Activated T-helper 2 cell treated with anti-CD3 and anti-CD28 coated beads, Interferon-gamma antibody, Interleukin-2, Interleukin-4, amounts not matched to agents 10 μg/mL and 5 μg/mL and 100 μg/mL, durations not matched to agents 14 hours and 24 hours and 36 hours (primary cell): ENCODE measurements at places on chromosomes 13 and 19. TPM values are rescaled to one million over a fixed set of nuclear protein-coding genes. Genes with fewer than 3 reads are reported as not detected.

Gene OR7C1
- total RNA-seq, result not detected in 2 replicates

GRCh38 chr19:46954502-46954992, 65.1 kb upstream of the NPAS1 start:
- H3K27ac ChIP-seq, result peak overlapping the region; percentile 92
- no peaks in the 10 kb centered on the region for H3K27me3 ChIP-seq
- peak overlapping the region; percentile 75 for H3K4me3 ChIP-seq
- no peak for DNase-seq

DNA sequence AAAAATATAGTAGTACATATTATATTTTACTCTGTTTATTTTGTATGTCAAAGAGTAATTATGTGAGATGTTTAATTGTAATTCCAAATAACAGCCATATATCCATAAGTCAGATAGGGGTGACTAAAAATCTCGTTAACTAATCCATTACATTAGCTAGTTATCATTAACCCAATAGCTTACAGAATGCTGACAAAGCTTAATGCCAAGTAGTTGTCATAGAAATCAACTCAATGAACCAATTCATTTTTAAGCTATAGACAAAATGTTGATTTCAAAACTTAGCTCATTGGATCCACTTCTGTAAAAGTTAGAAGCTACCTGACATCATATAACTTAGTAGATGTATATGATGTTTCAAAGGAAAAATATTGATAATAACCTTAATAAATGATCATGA, 206.7 kb upstream of the SLITRK1 start:
- no peaks in the 10 kb centered on the region for H3K27me3 ChIP-seq
- DNase-seq, result no peak
- H3K36me3 ChIP-seq, result no peaks in the 10 kb centered on the region
- no peak overlapping the region for H3K27ac ChIP-seq
- no peaks in the 10 kb centered on the region for H3K4me1 ChIP-seq

DNA sequence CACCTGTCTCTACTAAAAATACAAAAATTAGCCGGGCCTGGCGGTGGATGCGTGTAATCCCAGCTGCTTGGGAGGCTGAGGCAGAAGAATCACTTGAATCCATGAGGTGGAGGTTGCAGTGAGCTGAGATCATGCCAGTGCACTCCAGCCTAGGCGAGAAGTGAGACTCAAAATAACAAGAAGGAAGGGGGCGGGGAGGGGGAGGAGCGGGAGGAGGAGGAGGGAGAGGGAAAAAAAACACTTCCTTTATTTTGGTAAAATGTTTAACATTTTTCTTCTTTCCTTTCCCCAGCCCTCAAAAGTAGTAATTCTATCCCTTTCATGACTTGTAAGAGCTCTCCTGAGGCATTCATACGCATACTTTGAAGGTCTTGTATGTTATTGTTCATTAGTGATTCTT, 44.3 kb downstream of the SPRY2 start:
- H3K36me3 ChIP-seq, result no peaks in the 10 kb centered on the region
- no peak overlapping the region for H3K27ac ChIP-seq
- no peaks in the 10 kb centered on the region for H3K27me3 ChIP-seq
- no peak overlapping the region for H3K4me3 ChIP-seq
- no peaks in the 10 kb centered on the region for H3K4me1 ChIP-seq

Gene ZNF428
- 17.7 and 19.1 TPM in 2 replicates for total RNA-seq

Gene RDH8
- total RNA-seq, result not detected in 2 replicates

Gene ZNF536
- not detected in 2 replicates for total RNA-seq

Gene MEIS3
- total RNA-seq, result 0.16 TPM in 1 of 2 replicates, not detected in the other

- no peaks in the 10 kb centered on the region for H3K4me1 ChIP-seq
- DNase-seq, result no peak
- H3K4me3 ChIP-seq, result no peak overlapping the region
- peaks cover 66% of the 10 kb centered on the region for H3K27me3 ChIP-seq
These were observed 335 bp upstream of the SOX1 start for GRCh38 chr13:112066624-112067004.

- peaks cover 6% of the 10 kb centered on the region for H3K4me1 ChIP-seq
- DNase-seq, result no peak
- peaks cover 9% of the 10 kb centered on the region for H3K36me3 ChIP-seq
- H3K27me3 ChIP-seq, result no peaks in the 10 kb centered on the region
These were observed 5.7 kb upstream of the ZNF792 start for GRCh38 chr19:34969721-34970120.

DNA sequence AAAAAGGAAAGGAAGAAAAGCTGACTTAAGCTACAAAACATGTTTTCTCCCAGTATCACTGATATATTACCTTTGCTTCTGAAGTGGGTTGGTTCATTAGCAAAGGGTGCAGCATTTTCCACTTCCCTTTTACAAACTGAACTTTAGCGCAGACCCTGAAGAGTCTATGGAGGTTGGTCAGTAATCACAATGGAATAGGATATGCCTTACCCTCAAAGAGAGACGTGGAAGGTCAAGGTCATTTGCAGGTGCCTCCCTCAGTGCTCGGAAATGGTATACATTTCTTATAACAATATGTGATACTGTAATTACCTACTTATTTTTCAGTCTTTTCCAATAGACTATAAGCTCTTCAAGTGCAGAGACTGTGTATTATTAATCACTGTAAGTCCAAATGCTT, 21.9 kb upstream of the MED4 start:
- DNase-seq, result no peak
- peaks cover 5% of the 10 kb centered on the region for H3K4me1 ChIP-seq
- no peak overlapping the region for H3K27ac ChIP-seq

DNA sequence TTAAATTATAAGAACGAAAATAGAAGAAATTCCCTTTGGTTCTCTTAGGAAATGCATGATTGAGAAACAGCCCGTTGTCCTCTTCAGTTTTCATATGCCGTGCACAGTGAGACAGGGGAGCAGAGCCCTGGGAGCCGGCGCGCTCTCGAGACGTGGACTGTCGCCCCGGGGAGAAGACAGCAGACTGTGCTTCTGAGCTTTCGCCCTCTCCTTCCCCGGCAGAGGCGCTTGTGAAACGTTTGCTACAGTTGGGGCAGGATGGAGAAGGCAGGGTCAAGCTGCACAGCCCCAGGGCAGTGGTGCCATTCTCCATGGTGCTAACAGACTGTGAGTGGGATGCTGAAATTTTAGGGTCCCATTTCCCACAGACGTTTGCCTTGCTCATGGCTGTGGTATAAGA, 192.2 kb upstream of the KL start:
- H3K27ac ChIP-seq, result no peak overlapping the region
- DNase-seq, result no peak
- peaks cover 7% of the 10 kb centered on the region for H3K27me3 ChIP-seq

- no peaks in the 10 kb centered on the region for H3K36me3 ChIP-seq
- no peak overlapping the region for H3K27ac ChIP-seq
- H3K4me1 ChIP-seq, result no peaks in the 10 kb centered on the region
- DNase-seq, result no peak
- H3K4me3 ChIP-seq, result no peak overlapping the region
These were observed 691.0 kb upstream of the SGCG start for GRCh38 chr13:22489771-22490170.
